ENCODE measurements at places on chromosomes 2 and 18.

DNA sequence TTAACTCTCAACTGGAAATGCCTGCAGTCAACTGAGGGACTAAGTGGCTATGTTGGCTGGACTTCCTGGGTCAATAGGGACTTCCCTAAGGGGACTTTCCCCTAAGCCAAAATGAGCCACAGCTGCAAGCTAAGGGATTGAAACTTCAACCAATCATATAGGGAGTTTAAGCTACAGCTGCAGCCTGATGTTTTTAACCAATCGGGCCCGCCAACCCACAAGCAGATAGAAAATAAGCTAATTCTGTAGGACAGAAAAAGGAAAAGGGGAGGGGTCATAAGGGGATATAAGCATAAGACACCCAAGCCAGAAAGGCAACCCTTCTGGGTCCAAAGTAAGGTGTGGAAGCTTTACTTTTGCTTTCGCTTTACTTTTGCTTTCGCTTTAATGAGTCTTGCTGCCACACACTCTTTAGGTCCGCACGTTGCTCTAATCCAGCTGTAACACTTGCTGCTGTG is 927.5 kb downstream of the ERBB4 start:
- no peak for DNase-seq

DNA sequence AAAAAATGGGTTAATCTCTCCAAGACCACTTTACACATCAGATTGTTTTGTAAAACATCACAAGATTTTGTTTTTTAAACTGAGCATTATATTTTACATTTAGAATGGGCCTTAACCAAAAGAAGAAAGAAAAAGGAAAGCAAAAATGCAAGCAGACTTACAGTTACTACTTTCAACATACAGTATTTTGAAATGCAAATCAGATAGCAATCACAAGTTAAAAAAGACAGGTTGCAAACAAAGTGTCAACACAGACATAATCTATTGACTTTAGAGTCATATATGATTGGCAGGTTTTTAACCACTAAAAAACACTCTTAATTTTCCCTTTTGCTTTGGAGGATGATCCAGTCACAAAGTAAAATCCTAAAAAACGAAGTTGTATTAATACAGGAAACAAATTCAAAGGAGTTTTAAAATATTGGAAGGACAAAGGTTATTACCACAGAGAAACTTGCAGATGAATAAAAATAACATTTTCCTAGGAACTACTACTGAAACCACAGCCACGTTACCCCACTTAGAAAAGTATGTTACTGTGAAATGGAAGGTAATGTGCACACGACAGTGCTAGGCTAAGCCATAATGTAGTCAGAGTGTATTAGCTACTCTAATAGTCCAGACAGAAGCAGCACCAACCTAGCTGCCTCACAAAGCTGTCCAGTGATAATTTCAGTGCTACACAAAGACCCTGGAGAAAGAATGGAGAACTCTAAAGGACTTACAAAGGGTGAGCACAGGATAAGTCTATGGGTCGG is 22.9 kb downstream of the DARS1 start:
- no peak for DNase-seq

DNA sequence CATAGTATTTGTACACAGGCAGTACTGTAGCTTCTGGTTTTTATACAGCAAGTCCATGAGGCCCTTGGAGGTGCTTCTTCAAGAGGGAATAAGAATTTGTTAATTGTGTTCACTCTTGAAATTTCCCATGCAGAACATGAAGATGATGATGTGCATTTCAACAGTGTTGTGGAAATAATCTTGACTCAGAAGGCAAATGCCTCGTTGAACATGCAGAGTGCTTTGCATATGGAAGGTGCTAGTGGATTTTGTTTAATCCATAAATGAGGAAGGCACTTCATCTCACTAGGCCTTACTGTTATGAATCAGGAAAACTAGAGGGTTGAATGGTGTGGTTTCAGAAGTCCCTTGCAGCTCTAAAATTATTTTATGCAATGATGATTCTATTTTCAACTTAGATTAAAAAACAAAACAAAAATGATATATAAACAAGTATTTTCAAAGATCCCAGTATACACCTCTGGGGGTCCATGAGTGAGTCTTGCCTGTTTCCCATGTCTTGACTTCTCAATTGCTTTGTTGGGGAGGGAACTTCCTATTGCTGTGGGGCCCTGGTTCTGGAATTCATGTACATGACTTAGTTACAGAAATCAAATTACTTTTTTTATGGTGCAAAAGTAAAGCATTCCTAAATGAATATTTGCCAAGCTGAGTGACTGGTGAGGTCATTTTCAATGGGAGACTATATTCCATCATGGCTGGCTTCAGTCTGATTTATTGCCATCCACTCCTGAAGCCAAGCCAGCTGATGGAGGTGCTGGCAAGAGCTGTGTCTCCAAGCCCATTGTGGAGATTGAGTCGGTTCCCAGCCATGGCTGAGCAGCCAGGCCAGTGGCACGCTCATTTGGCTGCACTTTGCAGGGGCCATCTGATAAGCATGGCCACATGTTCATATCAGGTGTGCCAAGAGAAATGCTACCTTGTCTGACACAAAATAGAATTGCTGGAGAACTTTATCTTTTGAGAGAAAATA is 56.5 kb downstream of the MGAT5 start:
- no peak for DNase-seq

- no peak for DNase-seq
These were observed 82.1 kb downstream of the TMEM182 start for GRCh38 chr2:102843764-102844443.

- DNase-seq = no peak
These were observed 60.4 kb downstream of the MAPK4 start for GRCh38 chr18:50620319-50620718.

All from kidney capillary endothelial cell (primary cell).